ENCODE measurements at places on chromosomes 6 and 20.
A peak's percentile ranks its signal among the peaks of the same experiment; 100 is the strongest.

DNA sequence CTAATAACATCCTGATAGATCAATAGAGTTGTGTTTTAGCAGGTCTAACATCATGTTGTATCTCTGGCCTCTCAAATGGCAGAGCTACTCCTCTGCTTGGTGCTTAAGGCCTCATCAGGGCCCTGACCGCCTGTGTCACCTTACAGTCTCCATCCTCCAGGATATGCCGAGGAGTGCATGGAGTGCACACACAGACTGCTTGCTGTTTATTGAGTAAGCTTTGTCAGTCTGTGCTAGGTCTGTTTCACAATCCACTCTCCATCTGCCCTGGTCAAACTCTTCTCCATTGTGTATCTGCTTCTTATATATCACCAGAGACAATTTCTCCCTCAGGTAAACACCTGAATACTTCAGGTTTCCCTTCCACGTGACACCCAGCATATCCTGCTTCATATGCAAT is 136.1 kb downstream of the SLC24A3 start:
- DNase-seq, result no peak

DNA sequence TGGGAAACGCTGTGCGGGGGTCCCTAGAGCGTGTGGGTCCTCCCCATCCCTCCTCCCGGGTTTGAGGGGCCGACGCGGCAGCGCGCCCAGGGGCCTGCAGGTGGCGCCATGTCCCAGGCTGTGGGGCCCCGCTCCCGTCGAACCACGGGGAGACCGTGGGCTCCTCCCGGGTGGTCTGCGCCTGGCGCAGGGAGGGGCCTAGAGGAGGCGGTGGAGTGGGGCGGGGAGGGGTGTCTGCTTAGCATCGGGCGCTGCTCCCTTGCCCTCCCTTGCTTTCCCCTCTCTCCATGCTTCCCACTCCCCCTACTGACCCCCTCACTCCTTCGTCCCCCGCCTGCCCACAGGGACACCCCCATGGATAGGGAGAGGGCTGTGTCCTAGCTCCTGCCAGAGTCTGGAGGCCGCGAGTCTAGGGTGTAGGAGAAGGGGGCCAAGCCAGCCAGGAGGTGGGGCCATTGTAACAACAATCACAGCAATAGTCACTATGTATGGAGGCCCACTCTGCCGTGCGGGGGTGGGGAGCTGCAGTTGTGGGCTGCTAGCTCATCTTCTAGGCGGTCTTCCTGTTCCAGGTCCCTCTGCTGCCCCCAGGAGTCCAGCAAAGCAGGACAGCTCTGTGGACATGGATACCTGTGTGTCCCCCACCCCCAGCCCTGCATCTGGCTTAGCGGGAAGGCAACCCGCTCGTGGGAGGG is 51.7 kb downstream of the CHMP4B start:
- peak; percentile 63 for DNase-seq

DNA sequence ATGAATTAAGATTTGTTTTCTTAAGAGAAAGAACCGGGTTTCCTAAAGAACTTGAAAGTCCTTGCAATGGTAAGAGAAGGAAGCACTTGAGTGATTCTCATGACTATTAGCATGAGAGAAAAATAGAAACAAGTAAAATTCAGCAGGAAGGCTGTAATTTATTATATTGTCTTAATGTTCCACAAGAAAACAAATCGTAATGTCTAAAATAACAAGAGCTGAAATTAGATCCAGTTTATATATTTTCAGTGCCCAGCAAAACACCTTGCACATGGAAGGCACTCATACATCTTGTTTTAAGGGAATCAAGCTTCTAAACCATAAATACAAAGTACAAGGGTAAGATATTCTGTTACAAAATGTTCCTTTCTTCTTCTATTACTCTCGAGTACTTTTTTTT is 229.4 kb upstream of the PLN start:
- DNase-seq, result no peak

DNA sequence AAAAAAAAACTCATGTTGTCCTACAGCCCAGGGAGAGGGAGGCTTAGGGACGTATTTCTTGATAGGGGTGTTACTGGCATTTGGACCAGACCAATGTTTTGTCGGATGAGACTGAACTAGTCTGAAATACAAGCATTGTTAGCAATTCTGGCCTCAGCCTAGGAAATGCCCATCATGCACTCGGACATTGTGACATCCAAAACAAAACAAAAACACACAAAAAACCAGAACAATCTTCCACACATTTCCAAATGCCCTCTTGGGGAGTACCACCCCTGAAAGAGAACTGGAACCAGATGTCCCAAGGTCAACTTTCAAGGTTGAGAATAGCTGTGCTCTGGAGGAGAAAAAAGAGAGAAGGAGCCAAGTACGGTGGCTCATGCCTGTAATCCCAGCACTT is 299.1 kb upstream of the JARID2 start:
- no peak for DNase-seq
